ENCODE measurements at places on chromosomes 1 and 21. TPM values are rescaled to one million over a fixed set of nuclear protein-coding genes. Genes with fewer than 3 reads are reported as not detected.

Gene CYP4X1
- total RNA-seq, result not detected

Gene PER3
- 4.6 TPM for total RNA-seq

Gene TLCD4
- total RNA-seq, result 0.60 TPM

Gene IARS2
- 78.5 TPM for total RNA-seq

Gene ECM1
- total RNA-seq, result 0.99 TPM

Gene SELP
- 0.42 TPM for total RNA-seq

Gene RNU1-4
- total RNA-seq, result 961 TPM

Gene FAM177B
- total RNA-seq, result not detected

Gene KRTAP10-4
- not detected for total RNA-seq

Gene CALML6
- total RNA-seq, result 0.87 TPM

Gene MYOG
- not detected for total RNA-seq

Gene DCST2
- total RNA-seq, result 0.20 TPM

Gene ADAMTS5
- total RNA-seq, result not detected

Gene BTBD8
- total RNA-seq, result 1.1 TPM

Gene CYYR1
- total RNA-seq, result not detected
